Foreskin keratinocyte (primary cell): ENCODE measurements at places on chromosomes 5 and 9. TPM values are rescaled to one million over a fixed set of nuclear protein-coding genes. Genes with fewer than 3 reads are reported as not detected.

Gene PCDHB5
- 0.04 and 0.10 TPM in 2 replicates for total RNA-seq

Gene FGFR4
- total RNA-seq, result 5.5 and 8.3 TPM in 2 replicates

- DNase-seq, result no peak
These were observed 73.9 kb upstream of the TBC1D9B start for GRCh38 chr5:179981636-179982035.

Gene BICD2
- 60.0 and 66.3 TPM in 2 replicates for total RNA-seq

- DNase-seq, result no peak
These were observed 367.8 kb upstream of the SPATA31A5 start for GRCh38 chr9:60546406-60546805.

DNA sequence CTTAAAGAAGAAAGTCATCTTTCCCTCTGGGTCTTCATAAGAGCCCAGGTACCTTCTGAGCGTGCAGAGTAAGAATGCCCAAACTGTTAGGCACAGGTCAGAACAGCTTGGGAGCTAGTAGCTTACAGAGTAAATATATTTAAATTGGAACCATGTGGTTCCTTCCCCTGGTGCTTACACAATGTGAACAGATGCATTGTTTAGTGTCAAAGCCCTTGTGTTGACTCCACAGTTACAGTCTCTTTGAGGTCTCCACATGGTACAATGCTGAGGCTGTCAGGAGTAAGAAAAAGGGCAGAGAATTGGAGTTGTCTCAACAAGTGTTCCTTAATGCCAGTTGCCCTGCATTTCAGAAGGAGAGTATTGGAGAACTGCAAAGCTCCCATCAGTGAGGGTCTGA is 188.5 kb downstream of the PAPPA start:
- DNase-seq, result no peak
